ENCODE measurements at places on chromosomes 1 and 21. TPM values are rescaled to one million over a fixed set of nuclear protein-coding genes. Genes with fewer than 3 reads are reported as not detected.

Gene AIRE
- total RNA-seq, result not detected

Gene BTBD8
- 1.9 TPM for total RNA-seq

Gene SPRR2B
- total RNA-seq, result not detected

Gene S100B
- total RNA-seq, result not detected

Gene SERPINC1
- not detected for total RNA-seq

Gene PKP1
- total RNA-seq, result not detected

Gene TENT5C
- 0.05 TPM for total RNA-seq

Gene KIF17
- 0.11 TPM for total RNA-seq

Gene FOXD3
- total RNA-seq, result not detected

Gene AUNIP
- total RNA-seq, result 1.3 TPM

Data from osteocyte (in vitro differentiated cells).